Non-pigmented ciliary epithelial cell (primary cell): ENCODE measurements at places on chromosomes 11 and 22.

DNA sequence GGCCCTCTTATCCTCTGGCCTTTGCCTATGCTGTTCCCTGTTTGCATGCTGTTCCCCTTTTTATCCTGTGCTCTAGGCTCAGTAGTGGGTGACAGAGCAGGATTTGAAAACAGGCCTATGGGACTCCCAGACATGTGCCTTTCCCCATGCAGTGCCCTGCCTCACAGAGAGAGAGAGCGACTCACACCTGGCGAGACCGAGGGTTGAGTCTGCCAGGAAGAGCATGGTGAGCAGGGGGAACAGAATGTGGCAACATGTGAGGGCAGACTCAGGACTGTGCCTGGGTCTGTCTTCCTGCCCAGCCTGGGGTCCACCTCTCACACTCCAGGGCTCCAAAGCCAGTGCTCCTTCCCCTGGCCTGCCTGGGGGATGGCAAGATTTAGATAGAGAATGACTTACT, 75.0 kb downstream of the NFAM1 start:
- no peak for DNase-seq

- peak; percentile 35 for DNase-seq
Observed at GRCh38 chr22:50444663-50445062, 30.2 kb downstream of the SBF1 start.

- DNase-seq: no peak
Observed at GRCh38 chr11:132240374-132240773, 870.0 kb downstream of the NTM start.

DNA sequence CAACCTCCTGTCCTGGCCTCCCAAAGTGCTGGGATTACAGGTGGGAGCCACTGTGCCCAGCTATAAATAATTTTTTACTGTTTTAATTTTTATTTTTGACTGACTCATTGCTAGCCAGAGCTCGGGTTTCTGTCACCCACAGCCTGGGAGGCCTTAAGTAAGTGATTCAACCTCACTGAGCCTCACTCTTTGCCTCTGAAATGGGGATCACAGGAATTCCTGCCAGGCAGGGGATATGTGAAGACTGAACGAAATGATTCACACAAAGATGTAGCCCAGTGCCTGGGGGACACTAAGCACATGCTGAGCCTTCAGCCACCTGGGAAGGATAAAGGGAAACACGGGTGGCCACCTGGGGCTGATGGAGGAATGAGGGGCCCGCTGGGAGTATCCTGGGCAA, 3.8 kb upstream of the LRRC74B start:
- DNase-seq: peak; percentile 56

DNA sequence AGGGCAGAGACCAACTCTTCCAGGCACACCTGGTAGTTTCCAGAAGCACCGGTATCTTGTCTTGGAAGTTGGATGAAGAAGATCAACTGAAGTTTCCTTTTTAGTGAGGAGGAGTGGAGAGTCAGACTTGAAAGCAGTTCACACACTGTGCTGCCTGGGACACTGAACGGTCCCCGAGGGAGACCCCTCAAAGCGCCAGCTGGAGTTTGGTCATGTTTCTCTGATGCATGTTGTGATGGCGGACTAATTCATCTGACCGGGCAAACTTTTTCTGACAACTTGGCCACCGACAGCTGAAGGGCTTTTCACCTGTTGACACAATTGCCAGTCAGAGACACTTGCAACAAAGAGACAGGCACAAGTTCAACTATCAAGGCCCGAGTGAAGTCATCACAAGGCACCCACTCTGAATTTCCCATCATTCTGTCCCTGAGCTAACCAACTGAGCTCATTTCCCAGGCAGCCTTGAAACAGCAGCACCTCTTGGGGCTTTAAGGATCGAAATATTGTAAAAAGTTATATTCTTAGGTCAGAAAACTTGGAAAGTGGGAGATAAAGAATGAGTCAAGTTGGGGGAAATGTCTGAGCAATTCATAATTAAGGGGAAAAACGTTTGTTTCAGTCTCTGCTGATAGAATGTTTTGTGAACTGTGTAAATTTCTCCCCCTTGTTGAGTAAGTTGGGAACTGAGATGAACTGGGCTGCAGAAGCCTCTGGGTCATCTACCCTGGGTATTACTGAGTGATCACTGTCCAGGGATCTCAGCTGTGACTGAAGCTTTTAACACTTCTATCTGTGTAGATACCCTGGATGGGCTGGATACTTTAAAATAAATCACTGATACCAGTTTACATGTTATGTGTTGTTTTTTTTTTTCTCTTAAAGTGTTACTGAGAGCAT, 46.2 kb downstream of the WT1 start:
- no peak for DNase-seq

DNA sequence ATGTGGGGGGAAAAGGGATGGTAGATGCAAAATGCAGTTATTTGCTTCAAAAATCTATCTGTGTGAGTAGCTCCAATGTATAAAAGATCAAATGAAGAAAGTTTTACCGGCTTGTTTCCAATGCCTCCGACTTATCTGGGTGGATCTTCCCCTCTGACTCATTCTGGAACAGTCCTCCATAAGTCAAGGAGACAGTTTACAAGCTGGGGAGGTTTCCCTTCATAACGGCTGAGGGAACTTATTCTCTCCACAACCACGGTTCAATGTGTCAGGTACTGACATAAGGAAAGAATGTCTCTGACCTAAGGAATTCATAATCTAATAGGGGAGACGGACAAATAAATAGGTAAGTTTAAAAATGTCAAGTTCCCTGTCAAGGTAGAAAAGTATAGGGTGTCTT, 49.7 kb upstream of the BIRC3 start:
- no peak for DNase-seq

- DNase-seq: no peak
Observed at GRCh38 chr11:79449040-79449439, 8.2 kb upstream of the TENM4 start.

- DNase-seq: no peak
Observed at GRCh38 chr22:22228921-22229320, 15.7 kb upstream of the VPREB1 start.

DNA sequence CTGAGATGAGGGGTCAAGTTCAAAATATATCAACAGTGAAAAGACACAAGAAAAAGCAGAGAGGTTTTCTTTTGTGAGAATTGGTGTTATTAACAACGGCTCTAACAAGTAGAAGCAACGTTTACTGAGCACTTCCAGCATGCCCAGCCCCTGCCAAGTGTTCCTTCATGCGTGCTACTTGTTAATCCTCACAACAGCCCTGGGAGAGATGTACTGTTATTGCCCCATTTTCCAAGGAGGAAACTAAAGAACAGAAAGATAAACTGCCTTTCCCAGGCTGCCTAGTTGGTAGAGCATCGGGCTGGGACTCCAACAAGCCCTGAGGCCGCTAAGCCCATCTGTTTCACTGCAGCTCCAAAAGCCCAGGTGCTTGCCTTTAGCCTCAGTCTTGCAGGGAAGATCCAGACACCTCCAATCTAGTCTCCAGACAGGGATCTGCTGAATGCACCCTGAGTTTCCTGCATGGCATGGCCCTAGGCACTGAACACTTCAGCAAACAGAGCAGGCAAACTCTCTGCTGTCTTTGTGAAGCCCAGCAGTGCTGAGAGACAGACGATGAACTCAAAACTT, 25.5 kb downstream of the SPATA19 start:
- no peak for DNase-seq

- no peak for DNase-seq
Observed at GRCh38 chr11:23473782-23474181, 613.5 kb upstream of the CCDC179 start.

DNA sequence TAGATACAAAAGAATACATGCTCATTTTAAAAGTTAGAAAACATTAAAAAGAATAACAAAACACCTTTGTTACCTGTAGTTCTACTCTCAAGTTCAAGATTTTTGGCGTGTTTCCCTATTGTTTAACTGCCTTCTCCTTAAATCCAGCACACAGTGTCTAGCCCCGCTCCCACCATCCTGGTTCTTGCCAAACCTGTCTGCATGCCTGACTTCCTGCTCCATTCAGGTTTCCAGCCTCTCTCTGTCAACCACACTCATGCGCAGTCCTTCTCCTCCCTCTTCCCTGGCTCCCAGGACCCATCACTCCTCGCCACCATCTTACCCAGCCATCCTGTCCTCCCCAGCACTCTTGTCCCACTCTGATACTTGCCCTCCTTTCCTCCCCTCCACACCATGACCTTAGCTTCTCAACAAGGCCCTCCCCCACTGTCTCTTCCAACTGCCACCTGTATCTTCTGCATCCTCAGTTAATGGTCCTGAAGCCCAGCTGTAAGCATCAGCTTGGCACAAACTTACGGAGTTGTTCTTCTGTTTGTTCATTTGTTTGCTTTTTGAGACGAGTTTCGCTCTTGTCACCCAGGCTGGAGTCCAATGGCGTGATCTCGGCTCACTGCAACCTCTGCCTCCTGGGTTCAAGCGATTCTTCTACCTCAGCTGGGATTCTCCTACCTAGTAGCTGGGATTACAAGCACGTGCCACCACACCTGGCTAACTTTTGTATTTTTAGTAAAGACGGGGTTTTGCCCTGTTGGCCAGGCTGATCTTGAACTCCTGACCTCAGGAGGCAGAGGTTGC, 7.5 kb upstream of the MYH9 start:
- DNase-seq: no peak
